T-cell (primary cell): ENCODE measurements at places on chromosomes 13 and 19.

GRCh38 chr13:38417241-38417640, 67.6 kb downstream of the UFM1 start:
- DNase-seq = no peak

DNA sequence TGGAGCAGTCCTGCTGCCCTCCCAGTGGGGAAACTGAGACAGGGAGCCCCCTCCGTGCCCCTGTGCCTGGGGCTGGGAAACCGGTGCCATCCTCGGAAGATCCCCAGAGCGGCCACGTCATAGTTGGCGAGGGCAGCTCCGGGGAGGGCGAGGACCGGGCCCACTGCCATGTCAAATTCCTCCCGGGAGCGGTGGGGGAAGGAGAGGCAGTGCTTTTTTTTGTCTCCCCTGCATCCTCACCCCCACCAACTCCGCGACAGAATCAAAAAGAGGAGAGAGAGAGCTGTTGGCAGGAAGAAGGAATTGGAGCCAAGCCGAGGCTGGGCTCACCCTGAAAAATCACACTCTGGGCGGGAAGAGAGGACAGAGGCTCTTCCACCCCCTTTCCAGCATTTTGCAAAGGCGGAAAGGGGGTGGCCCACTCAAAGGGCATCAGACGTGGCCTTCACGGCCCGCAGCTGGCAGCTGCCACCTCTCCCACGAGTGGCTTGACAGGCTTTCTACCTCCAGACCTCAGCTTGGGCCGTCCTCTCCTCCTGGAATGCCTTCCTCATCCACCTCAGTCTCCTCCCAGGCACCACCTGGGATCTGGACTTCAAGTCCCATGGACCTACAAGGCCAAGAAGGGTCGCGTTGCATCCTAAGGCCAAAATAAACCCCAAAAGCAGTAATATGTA, 19.6 kb upstream of the NFIC start:
- no peak for DNase-seq

- no peak for DNase-seq
Measured at GRCh38 chr13:26619358-26619757, 61.9 kb downstream of the WASF3 start.

GRCh38 chr19:54393381-54393780, 21.9 kb upstream of the TTYH1 start:
- DNase-seq = no peak

DNA sequence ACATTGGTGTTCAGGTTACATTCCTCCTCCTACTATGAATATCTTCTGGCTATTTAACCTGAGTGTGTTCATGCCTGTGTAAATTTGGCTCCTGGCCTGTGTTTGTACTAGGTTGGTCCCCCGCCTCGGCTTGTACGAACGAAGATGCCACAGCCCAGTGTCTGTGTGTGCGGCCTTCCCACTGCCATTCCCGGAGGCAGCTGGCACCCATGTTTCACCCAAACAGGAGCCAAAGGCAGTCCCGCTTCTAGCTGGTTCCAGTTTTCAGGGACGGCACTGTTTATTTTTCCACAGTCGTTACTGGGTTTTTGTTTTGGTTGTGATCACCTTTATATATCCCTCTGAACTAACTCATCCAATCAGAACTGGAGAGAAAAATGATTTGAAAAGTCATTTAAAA, 102.5 kb upstream of the ZNF536 start:
- DNase-seq = no peak

DNA sequence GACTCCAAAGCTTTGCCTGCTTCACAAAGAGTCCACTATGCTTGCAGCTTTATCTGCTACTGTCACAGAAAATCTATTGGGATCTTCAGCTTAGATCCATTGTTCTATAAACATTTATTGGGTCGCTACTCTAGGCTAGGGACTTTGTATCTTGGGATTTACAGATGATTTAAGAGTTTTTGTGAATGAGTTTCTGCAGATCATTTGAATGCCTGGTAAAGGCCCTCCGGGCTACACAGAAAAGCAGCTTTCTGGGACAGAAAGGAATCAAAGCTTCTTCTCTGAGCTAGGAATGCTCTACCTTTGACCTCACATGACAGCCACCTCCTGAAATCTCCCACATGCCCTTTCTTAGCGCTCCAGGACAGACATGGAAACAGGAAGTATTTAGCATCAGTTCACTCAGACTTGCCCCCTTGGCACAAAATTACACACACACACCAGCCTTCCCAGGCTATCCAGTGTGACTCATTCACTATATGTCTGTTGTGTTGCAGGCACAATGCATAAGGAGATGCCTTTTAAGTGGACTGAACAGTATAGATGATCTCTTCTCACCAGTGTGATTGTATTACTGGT, 492.4 kb downstream of the DACH1 start:
- DNase-seq = no peak

- DNase-seq = peak; percentile 32
Measured at GRCh38 chr13:36345438-36346221, 564 bp downstream of the SPART start.

- DNase-seq = no peak
Measured at GRCh38 chr19:46890423-46891170, 29.8 kb downstream of the ARHGAP35 start.

DNA sequence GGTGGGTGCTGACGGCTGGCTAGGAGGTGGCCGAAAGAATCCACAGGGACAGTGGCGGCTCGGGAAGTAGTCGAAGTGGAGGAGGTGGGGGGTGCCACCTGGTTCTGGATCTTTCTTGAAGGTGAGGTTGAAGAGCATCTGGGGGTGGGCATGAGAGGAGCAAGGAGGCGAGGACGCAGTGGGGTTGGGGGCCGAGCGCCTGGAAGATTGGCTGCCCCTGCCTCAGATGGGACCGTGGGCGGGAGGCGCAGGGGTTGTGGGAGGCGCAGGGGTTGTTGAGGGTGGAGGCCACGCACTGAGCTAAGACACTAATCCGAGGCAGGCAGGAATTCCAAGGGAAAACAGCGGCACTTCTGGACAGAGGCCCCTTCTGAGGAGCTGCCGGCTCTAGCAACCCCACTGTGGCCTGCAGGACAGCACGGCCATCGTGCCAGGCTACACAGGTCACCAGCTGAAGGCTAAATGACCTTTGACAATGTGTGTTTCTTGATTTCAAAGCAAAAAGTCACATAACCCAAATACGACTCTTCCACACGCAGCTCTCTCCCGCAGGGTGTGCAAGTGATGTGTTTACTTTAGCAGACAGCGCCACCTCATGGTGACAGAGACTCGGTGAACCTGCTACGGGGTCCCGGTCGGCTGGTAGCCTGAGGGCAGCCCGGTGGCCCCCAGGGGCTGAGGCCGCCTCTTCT, 44.1 kb upstream of the RANBP3 start:
- peak; percentile 84 for DNase-seq

- no peak for DNase-seq
Measured at GRCh38 chr13:22262001-22262885, 591.4 kb downstream of the FGF9 start.

DNA sequence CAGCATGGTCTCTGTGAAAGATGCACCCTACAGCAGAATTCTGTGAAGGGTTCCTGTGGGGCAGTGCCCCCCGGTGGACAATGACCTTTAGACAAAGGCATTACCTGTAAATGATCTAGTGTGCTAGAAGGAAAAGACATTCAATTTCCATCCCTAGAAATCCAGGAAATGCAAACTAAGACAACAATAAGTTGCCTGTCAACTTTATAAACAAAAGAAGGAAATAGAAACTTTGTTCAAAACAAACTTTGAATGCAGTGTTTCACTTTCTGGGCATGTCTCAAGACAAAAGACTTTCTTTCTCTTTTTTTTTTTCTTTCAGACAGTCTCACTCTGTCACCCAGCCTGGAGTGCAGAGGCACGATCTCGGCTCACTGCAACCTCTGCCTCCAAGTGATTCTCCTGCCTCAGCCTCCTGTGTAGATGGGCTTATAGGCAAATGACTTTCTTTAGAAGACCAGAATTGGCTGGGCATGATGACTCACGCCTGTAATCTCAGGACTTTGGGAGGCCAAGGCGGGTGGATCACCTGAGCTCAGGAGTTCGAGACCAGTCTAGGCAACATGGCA, 15.5 kb downstream of the TEX101 start:
- DNase-seq = no peak

GRCh38 chr13:21071924-21072323, 10.5 kb upstream of the LATS2 start:
- no peak for DNase-seq

DNA sequence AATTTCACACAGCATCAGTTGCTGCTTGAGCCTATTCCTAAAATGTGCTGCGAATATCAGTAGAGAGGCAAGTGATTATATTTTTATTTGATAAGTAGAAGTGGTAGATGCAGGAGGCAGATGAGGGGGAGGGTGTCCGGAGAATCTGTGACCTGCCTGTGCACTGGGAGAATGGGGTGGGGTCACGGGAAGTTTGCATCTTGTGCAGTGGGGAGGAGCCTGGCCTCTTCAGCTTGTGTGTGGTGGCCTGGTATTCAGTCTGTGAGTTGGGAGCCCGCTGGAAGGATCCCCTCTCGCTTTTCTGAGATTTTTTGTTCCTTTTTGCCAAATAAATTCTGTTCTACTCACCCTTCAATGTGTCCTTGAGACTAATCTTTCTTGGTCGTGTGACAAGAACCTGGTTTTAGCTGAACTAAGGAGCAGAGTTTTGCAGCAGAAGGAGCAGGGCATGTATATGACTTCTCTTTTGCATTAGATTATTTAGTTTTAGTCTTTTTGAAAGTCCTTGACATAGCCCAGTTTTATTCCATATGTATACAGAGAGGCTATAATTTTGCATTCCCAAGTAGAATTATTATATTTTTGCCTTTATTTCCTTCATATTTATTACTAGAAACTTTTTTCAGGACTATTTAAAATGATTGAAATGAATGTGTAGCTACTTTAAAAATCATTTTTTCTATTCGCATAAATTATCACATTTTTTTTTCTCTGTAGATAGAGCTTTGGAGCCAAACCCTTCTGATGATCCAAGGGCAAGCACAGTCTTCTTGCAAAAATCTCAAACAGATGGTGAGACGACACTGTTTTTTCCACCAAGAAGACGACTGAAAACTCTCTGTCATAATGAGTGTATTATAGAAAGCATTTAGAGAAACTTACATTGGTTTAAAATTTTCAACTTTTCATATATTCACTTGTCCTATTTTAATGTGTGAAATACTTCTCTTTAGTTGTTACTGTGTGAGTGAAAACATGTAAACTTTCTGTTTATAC, 1257.2 kb downstream of the UQCRFS1 start:
- DNase-seq = no peak

GRCh38 chr19:18065173-18065495, 21.6 kb downstream of the IL12RB1 start:
- DNase-seq = no peak

- DNase-seq = no peak
Measured at GRCh38 chr19:12773571-12773970, 1.8 kb downstream of the HOOK2 start.

GRCh38 chr13:112255550-112256120, 120.5 kb upstream of the SPACA7 start:
- no peak for DNase-seq

DNA sequence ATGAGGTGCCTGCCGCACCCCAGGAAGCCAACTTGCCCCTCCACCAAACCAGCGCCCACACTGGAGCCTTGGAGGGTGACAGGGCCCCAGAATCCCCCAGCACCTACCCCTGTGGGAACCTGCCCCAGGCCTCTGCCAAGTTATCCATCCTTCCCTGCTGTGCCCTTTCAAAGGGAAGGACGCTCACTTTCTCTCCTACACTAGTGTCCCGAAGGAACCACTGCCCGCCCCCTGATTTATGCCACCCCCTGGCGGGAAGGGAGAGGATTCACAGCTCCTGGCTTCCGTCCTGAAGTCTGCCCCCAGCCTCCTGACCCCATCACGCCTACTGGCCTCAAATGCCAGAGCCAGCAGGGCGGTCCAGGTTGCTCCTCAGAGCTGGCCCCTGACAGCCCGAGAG, 1.4 kb downstream of the EVI5L start:
- no peak for DNase-seq

DNA sequence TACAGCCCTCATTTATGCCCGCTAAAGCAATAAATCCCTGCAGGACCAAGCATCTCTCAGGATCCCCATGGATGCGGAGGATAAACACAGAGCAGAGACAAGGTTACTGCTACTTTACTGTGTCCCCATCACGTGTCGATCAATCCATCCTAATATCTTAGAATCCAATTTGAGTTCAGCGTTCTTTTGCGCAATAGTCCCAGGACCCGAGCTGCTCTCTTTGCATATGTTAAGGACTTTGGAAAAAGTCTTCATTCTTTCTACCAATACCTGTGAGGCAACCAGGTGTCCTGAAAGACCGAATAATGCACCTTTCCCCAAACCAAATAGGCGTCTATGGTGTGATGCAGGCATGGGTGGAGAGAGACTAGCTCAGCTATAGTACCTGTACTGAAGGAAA, 38.0 kb upstream of the URAD start:
- DNase-seq = no peak

GRCh38 chr19:5138606-5139582, 170.0 kb downstream of the KDM4B start:
- peak; percentile 69 for DNase-seq

GRCh38 chr13:19685437-19685836, 52.0 kb downstream of the MPHOSPH8 start:
- DNase-seq = no peak

DNA sequence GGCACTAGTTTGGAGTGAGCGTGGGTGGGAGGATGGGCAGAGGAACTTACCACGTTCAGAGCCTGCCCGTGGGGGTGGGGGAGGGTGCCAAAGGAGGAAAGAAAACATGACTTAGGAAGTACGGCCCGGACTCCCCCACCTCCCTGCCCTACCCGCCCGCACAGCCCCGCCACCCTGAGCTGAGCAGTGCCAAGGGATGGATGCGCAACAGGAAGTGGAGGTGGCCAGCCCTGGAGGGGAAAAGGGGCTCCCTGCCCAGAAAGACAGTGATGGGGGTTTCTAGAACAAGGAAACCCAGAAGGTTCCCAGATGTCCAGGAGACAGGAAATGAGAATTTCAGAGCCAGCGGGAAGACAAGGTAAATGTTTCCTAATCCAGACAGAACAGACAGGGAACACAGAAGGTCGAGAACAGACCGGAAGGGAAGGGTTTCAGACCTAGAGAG, 6.3 kb downstream of the TEAD2 start:
- DNase-seq = no peak

GRCh38 chr13:54367639-54368271, 1339.1 kb downstream of the OLFM4 start:
- DNase-seq = no peak
